Stimulated activated CD4-positive, alpha-beta T cell treated with anti-CD3 and anti-CD28 coated beads, Interleukin-2, amount 100 ng/mL, for 48 hours (primary cell): ENCODE measurements at places on chromosomes 1 and 21.

DNA sequence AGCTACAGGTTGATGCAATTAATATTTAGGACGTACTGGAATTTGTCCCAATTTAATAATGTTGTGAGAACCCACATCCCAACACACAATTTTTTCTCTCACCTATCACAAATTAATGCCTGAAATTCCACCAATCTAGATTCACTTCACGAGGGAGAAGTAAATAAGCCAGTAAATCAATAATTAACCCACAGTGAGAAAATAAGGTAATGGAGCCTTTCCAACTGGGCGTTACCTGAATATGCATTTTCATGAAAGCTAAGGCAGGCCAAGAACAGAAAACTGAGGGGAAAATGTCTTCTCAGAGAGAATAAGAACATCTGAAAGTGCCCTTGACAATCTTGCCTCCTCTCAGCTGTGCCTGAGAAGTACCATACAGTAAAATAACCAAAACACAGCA, 240.8 kb upstream of the NR5A2 start:
- no peak for DNase-seq

GRCh38 chr1:48200166-48200900, 22.2 kb upstream of the SLC5A9 start:
- DNase-seq, result no peak

DNA sequence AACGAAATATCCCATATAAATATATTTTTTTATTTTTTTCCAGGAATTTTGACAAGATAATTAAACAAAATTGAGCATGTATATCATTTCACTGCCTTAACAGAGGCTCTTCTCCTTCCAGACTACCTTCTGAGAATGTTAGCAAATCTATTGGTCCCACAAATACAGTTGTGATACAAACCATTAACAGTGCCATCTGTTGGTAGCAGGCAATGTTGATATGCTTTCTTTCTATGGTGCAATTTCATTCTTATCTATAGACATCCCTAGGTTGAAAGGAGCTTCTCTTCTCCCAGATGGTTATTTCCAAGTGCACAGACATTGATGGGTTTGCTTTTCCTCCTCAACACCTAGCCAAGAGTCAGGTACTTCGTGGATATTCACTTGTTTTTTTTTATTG, 303.6 kb downstream of the USH2A start:
- DNase-seq, result no peak

- DNase-seq, result no peak
These were observed 35.4 kb upstream of the SCMH1 start for GRCh38 chr1:41277371-41277975.

- DNase-seq, result no peak
These were observed 19.3 kb downstream of the B3GALT5 start for GRCh38 chr21:39631842-39632562.

- no peak for DNase-seq
These were observed 61.1 kb downstream of the TOMM20 start for GRCh38 chr1:235067396-235068157.

DNA sequence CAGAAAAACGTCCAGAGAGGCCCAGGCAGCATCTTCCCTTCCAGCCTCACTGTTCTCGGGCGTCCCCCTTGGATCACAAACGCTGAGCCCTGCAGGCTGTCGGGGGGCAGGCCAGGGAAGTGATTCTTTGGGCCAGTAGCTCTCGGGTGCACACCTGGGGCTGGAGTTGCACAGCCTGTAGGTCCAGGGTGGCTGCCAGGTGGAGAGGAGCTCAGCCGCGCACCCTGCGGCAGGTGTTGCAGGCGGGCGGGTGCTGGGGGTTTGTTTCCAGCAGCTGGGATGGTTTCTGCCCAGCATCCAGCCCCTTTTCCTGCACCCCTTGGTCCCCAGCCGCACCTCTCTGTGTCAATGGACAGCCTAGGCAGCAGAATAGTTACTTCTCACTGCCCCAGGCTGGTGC, 15.7 kb downstream of the PRDM16 start:
- DNase-seq, result no peak

DNA sequence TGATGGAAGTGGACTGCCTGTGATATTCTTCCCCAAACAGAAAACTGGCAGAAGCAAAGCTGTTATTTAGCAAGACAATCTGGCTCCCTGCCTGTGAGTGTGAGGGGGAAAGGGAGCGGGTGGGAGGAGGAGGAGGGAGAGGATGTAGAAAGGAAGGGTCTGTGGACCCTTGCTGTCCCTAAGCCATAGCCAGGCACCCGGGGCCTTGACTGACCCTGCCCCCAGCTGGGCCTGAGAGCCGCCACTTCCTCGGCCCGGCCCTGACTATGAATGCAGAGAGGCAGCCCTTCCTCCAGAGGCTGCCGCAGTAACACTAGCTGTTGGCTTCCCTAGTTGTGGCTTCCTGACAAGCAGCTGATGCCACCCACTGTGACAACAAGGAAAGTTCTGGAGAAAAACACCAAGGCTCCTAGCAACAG, 13.9 kb downstream of the PLA2G2F start:
- DNase-seq, result no peak
